ENCODE measurements at places on chromosomes 7 and 10.

- DNase-seq = no peak
Measured at GRCh38 chr10:33524966-33525365, 190.5 kb upstream of the NRP1 start.

GRCh38 chr7:24192053-24192452 is 91.9 kb upstream of the NPY start:
- DNase-seq = no peak

- DNase-seq = no peak
Measured at GRCh38 chr7:128191136-128191844, 49.8 kb upstream of the LEP start.

GRCh38 chr7:141342621-141343408 is 208.4 kb upstream of the AGK start:
- DNase-seq = no peak

DNA sequence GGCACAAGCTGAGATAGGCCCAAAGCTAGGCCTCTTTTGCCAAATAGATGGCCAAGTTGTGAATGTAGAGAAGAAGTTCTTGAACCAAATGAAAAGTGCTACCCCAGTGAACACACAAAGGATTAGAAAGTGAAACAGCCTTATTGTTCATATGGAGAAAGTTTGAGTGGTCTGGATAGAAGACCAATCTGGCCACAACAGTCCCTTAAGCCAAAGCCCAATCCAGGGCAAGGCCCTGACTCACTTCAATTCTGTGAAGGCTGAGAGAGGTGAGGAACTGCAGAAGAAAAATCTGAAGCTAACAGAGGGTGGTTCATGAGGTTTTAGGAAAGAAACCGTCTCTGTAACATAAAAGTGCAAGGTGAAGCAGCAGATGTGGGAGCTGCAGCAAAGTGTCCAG is 18.7 kb upstream of the ATP6V0A4 start:
- no peak for DNase-seq

DNA sequence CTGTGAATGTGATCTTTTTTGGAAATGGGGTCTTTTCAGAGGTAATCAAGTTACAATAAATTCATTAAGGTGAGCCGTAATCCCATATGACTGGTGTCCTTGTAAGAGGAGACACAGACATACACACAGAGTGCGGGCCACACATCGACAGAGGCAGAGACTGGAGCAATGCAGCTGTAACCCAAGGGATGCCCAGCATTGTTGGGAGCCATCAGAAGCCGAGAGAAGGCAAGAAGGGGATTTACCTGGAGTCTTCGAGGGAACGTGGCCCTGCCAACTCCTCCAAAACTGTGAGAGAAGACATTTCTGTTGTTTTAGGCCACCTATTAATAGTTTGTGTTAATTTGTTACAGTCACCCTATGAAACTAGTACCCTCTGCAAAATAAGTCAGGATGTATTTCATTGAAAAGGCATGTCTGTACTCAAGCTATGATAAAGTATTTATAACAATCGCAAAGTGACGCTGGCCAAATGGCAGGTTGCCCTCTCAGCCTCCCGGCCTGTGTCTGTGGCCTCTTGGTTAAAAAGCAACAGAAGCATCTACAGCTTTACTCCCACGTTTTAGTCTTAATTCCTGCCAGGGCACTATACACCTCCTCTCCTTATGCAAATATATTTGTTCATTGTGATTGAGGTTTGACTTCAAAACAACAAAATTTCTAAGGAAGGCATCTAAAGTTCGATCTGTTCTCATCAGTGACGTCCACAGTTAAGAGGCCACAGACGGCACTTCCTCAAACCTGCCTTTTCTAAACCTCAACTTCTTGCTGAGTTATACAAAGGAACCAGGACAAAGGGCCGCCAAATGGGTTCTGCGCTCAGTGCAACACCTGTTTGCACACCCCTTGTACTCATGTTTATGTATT is 46.8 kb downstream of the HIPK2 start:
- no peak for DNase-seq

- DNase-seq = no peak
Measured at GRCh38 chr7:1019789-1020610, 24.3 kb upstream of the GPR146 start.

- no peak for DNase-seq
Measured at GRCh38 chr10:8393531-8393930, 339.0 kb downstream of the GATA3 start.

GRCh38 chr10:110754375-110755105 is 110.4 kb downstream of the RBM20 start:
- no peak for DNase-seq

DNA sequence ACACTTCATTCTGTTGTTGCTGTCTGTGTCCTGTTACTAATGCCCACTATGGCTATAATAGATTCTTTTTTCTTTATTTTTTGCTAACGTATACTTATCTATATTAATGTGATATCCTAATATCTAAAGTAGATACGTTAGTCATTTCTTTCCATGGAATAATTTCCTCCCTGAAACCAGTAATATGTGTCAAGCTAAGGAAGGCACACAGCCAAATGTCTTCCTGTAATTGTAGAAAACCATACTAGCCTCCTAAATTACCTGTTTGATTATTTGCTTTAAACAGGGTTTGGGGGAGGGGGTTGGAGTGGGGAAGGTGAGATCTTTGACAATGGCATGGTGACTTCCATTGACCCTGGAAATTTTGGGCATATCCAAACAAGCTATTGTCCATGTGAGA is 56.4 kb downstream of the THNSL1 start:
- no peak for DNase-seq

GRCh38 chr7:7183061-7183837 is 905 bp downstream of the C1GALT1 start:
- no peak for DNase-seq

DNA sequence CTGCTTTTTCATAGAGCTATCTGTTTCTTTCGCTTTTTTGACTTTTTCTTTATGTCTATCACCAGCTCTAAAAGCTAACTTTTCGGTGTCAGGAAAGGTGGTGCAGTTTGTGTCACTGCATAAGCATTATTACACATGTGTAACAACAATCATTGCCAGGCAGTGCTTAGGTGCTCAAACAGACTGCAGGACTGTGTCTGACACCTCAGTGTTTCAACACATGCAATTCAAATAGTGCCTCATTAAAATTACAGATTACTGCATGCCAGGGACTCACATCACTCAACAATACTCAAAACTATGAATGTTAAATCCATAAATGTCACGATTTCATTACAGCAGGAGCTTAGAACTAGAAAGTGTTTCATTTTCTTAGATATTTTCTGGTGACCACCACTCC is 265.3 kb upstream of the SMIM30 start:
- DNase-seq = no peak

DNA sequence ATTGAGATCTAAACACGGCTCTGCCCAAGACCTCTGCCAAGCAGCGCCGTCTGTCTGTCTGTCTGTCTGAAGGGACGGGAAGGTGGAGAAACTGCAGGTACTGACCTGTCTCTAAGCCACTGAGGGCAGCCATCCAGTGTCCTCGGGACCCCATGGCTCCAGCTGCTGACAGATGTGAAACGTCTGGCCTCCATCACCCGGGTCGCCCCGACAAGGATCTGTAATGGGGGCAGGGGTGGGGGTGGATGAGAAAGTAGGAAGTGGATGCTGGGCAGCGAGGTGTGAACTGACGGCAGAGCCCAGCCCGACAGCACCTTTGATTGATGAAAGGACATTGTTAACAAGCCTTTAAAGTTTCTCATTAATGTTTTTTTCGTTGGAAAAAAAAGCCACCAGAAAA is 193.1 kb downstream of the EBF3 start:
- DNase-seq = no peak

DNA sequence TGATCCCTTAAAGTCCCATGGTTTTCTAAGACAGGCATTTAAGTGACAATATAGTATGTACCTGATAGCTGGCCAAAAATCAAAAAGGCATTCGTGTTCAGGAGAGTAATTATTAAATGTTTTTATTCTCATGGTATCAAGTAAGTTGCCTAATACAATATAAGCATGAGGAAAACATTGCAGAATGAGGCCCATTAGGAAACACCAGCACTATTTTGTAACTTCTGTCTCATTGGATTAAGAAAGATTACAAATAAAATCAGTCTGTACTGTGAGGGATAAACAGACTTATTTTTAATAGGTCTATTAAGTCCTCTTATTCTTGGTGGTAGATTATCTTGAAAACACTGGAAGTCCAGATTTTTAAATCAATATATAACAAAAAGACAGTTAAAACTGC is 110.1 kb downstream of the SNX13 start:
- DNase-seq = no peak

Data from stimulated activated CD8-positive, alpha-beta memory T cell treated with anti-CD3 and anti-CD28 coated beads, Interleukin-7, amount 100 ng/mL, for 1 hour (primary cell).